Left lung (tissue), 14 donors: ENCODE measurements at places on chromosomes 2 and 18. TPM values are rescaled to one million over a fixed set of nuclear protein-coding genes. Genes with fewer than 3 reads are reported as not detected.

SKOR2 gene
- total RNA-seq = not detected

TYMS gene
- 39.6 TPM for total RNA-seq

HNMT gene
- total RNA-seq = 61.9 TPM

CAD gene
- 51.2 TPM for total RNA-seq

PSMA8 gene
- total RNA-seq = 0.15 TPM

LAMA1 gene
- total RNA-seq = 4.7 TPM

EVA1A gene
- 54.7 TPM for total RNA-seq

AGXT gene
- not detected for total RNA-seq

UGT1A8 gene
- not detected for total RNA-seq

STON1 gene
- 12.4 TPM for total RNA-seq

CAPN14 gene
- total RNA-seq = 0.26 TPM

BCS1L gene
- 27.1 TPM for total RNA-seq

ATAD2B gene
- total RNA-seq = 20.1 TPM

SCYGR5 gene
- not detected for total RNA-seq

GRCh38 chr2:11710210-11710609, 36.2 kb upstream of the LPIN1 start:
- H3K4me3 ChIP-seq = no peak overlapping the region
- DNase-seq = no peak
- H3K27ac ChIP-seq = no peak overlapping the region
- H3K4me1 ChIP-seq = no peaks in the 10 kb centered on the region
- no peaks in the 10 kb centered on the region for H3K27me3 ChIP-seq
- no peaks in the 10 kb centered on the region for H3K36me3 ChIP-seq

- H3K27ac ChIP-seq = no peak overlapping the region
- no peaks in the 10 kb centered on the region for H3K4me1 ChIP-seq
- no peaks in the 10 kb centered on the region for H3K36me3 ChIP-seq
Measured at GRCh38 chr2:36683002-36683401, 13.5 kb upstream of the VIT start.

DNA sequence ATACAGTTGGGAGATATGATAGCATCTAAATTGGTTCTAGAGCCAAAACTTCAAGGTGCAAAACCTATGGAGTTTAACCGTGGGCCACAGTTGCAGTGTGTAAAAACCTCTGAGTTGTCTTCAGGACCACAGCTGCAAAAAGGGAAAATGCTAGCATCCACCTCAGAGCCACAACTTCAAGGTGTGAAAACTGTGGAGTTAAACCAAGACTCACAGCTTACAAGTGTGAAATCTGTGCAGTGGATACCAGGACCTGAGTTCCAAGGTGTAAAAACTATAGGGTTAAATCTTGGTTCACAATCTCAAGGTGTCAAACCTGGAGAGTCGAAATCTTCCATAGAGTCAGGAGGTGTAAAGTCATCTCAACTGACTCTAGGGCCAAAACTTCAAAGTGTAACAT, 10.4 kb upstream of the ZNF512 start:
- no peak overlapping the region for H3K27ac ChIP-seq
- no peaks in the 10 kb centered on the region for H3K27me3 ChIP-seq
- H3K4me1 ChIP-seq = no peaks in the 10 kb centered on the region
- DNase-seq = no peak
- no peaks in the 10 kb centered on the region for H3K36me3 ChIP-seq

GRCh38 chr2:122236152-122236874, 480.9 kb downstream of the TSN start:
- H3K4me1 ChIP-seq = no peaks in the 10 kb centered on the region
- no peaks in the 10 kb centered on the region for H3K36me3 ChIP-seq
- H3K4me3 ChIP-seq = no peak overlapping the region
- no peak overlapping the region for H3K27ac ChIP-seq
- DNase-seq = no peak

GRCh38 chr18:26717123-26717719, 148.3 kb downstream of the AQP4 start:
- no peaks in the 10 kb centered on the region for H3K36me3 ChIP-seq
- no peaks in the 10 kb centered on the region for H3K4me1 ChIP-seq
- H3K27ac ChIP-seq = no peak overlapping the region
- no peak for DNase-seq
- H3K4me3 ChIP-seq = no peak overlapping the region
- H3K27me3 ChIP-seq = no peaks in the 10 kb centered on the region

DNA sequence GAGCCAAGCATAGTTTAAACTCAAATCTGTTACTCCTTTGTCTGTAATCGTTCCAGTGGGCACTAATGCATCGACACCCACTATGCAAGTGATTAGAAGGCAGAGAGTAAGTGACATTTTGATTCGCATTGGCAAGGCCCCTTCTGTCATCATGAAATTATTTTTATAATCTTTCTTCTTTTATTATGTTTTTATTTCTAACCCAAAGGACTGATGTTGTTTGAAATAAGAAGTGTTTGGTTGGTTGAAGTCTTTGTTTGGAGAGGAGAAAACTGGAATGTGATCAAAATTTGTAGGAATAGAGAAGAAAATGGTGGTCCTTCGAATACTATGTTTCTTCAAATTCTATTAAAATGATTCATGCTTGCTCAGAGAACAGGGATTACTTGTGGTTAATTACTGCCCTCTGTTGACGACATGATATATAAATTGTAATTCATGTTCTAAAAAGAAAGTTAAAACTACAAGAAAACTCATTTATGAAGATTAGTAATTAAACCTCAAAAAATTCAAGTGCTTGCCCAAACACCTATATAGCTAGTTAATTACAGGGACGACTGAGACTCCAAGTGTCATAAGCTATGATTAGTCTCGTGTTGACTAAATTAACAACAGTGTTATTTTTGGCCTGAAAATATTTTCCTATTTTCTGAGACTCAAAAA, 26.4 kb upstream of the TFPI start:
- H3K36me3 ChIP-seq = no peaks in the 10 kb centered on the region
- H3K4me1 ChIP-seq = peaks cover 6% of the 10 kb centered on the region
- no peaks in the 10 kb centered on the region for H3K27me3 ChIP-seq
- H3K27ac ChIP-seq = no peak overlapping the region

- H3K27me3 ChIP-seq = no peaks in the 10 kb centered on the region
- H3K4me1 ChIP-seq = no peaks in the 10 kb centered on the region
- no peak for DNase-seq
- H3K36me3 ChIP-seq = no peaks in the 10 kb centered on the region
Measured at GRCh38 chr2:29272311-29272710, 157.1 kb downstream of the CLIP4 start.

GRCh38 chr18:49924293-49924983, 111.1 kb upstream of the ACAA2 start:
- H3K4me1 ChIP-seq = no peaks in the 10 kb centered on the region
- no peak overlapping the region for H3K4me3 ChIP-seq
- no peak for DNase-seq
- no peaks in the 10 kb centered on the region for H3K36me3 ChIP-seq

DNA sequence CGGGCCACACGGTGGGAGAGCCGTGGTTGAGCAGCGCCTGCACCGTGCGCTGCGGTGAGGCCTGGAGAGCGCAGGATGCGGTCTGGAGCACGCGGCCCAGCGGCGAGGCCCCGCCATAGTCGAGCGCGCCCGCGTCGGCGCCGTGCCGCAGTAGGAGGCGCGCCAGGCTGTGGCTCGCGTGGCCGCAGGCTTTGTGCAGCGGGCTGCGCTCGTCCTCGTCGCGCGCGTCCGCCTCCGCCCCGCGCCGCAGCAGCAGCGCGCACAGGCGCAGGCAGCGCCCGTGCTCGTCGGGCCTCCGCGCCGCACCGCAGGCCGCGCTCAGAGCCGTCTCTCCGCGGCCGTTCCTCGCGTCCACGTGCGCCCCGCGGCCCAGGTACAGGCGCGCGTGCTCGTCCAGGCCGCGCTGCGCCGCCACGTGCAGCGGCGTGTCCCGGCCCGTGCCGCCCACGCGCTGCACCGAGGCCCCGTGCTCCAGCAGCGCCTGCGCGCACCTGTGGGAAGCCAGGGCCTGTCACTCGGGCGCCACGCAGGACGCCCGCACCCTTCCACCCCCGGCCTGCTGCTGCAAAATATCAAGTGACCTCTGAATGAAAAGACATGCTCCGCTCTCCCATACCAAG, 46.3 kb upstream of the GBX2 start:
- no peaks in the 10 kb centered on the region for H3K4me1 ChIP-seq
- DNase-seq = no peak
- H3K36me3 ChIP-seq = no peaks in the 10 kb centered on the region
- no peak overlapping the region for H3K4me3 ChIP-seq

GRCh38 chr2:187091664-187092063, 242.7 kb upstream of the ZSWIM2 start:
- H3K36me3 ChIP-seq = no peaks in the 10 kb centered on the region
- H3K27ac ChIP-seq = no peak overlapping the region
- peaks cover 6% of the 10 kb centered on the region for H3K4me1 ChIP-seq
- no peak overlapping the region for H3K4me3 ChIP-seq
- DNase-seq = no peak

DNA sequence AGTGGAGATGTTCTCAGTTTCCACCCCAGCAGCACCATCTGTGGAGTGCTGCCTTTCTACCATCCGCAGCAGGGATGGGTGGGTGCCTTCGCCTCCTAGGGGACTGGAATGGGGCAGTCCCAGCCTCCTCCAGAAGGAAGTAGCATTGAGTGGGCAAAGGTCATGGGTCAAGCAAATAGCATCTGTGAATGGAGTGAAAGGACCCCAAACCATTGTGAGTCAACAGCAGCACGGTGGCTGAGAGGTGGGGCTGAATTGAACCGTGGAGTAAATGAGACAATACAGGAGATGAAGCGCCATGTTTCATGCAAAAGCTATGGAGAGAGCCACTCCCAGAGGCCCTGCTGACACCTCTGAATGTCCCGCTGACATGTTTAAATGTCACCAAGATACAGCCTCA, 9.7 kb downstream of the GPR55 start:
- no peak for DNase-seq
- H3K27ac ChIP-seq = no peak overlapping the region
- H3K36me3 ChIP-seq = no peaks in the 10 kb centered on the region
- H3K4me1 ChIP-seq = no peaks in the 10 kb centered on the region

DNA sequence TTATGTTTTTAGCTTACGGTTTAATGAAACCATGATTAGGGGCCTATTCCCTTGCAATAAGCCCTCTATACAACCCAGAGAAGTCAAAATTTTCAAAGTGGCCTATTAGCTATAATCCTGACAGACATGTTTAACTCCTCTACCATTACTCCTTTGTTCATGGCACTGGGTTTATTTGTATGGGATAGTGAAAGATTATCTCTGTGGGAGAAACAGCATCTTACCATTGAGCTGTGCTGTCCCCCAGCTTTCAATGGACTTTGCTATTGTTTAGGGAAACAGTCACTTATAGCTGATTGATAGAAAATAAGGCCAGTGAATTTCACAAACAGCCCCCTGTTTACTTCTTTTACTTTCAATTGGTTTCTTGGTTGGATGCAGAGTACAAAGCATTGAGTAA, 675.2 kb upstream of the GCFC2 start:
- DNase-seq = no peak
- H3K27ac ChIP-seq = no peak overlapping the region
- H3K36me3 ChIP-seq = no peaks in the 10 kb centered on the region
- no peaks in the 10 kb centered on the region for H3K27me3 ChIP-seq
- H3K4me3 ChIP-seq = no peak overlapping the region

DNA sequence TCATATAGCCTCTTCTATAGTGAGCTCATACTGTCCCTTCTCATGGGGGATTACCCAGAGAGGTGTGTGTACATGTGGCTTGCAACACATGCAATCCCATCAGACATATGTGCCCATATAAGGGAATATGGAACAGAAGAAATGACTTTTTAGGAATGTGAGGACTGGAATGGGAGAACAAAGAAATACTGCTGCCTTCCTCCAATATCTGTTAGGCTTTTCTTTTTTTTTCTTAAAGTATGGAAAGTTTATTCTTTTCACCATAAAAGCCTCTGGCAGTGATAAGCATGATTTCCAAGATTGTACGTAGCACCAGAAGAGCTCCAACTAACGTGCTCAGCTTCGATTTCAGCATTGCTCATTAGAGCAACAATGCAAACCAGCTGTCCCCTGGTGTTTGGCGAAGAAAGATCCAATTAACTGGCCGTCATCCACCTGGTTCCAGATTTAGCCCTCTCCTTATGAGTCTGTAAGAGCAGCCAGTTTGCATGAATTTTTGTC, 113.6 kb downstream of the ADCYAP1 start:
- H3K4me3 ChIP-seq = no peak overlapping the region
- no peak overlapping the region for H3K27ac ChIP-seq
- H3K4me1 ChIP-seq = no peaks in the 10 kb centered on the region
- H3K27me3 ChIP-seq = no peaks in the 10 kb centered on the region
- H3K36me3 ChIP-seq = no peaks in the 10 kb centered on the region

DNA sequence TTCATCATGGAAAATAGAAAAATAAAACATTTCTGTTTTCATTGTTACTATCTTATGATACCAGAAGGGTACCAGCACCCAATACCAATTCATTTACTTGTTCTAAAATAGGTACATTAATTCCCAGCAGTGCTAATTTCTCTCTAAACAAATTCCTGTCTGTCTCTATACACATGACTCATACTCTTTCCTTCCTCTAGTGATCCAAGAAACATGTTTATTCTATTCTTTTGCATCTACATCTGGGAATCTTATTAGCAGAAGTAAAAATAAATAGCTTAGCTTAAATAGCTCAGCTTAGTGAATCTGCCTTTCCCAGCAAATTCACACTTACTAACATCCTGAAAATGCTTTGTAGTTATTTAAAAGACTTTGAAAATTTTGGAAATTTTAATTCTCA, 84.5 kb upstream of the MAPRE2 start:
- no peak overlapping the region for H3K4me3 ChIP-seq
- H3K27ac ChIP-seq = no peak overlapping the region
- H3K36me3 ChIP-seq = no peaks in the 10 kb centered on the region
- H3K27me3 ChIP-seq = no peaks in the 10 kb centered on the region
- no peak for DNase-seq
- H3K4me1 ChIP-seq = no peaks in the 10 kb centered on the region

DNA sequence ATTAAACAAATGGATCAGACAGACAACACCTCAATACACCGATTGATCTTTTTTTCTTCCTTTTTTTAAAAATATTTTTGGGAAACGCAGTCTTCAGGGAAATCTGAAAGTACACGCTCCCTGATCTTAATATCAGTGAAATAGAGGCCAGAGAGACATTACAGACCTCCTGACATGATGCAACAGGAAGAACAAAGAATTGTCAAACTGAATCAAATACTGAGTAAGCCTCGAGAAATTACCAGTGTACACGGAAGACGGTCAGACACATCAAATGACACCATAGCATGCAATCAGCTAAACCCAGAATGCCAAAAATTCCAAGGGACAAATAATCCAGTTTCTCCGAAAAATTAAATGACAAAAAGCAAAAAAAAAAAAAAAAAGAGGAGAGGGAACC, 80.2 kb upstream of the NFU1 start:
- peaks cover 96% of the 10 kb centered on the region for H3K36me3 ChIP-seq
- H3K4me1 ChIP-seq = no peaks in the 10 kb centered on the region
- no peaks in the 10 kb centered on the region for H3K27me3 ChIP-seq
- DNase-seq = no peak

DNA sequence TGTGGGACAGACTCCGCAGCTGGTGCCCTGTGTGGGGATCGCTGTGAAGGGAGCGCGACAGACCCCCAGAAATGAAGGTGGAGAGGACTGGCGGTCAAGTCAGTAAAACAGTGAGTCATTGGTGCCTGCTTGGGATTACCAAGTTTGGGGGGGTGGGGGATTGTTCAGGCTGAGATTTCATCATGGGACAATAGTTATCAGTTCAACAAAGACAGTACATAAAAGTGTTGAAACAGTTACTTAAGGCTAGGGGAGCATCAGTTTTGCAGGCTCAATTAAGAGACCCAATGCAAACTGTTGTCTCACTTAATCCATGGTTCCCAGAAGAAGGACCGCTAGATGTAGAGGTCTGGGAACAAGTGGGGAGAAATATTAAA, 42.4 kb upstream of the PDK1 start:
- DNase-seq = no peak
- H3K27me3 ChIP-seq = no peaks in the 10 kb centered on the region
- H3K27ac ChIP-seq = no peak overlapping the region
- H3K36me3 ChIP-seq = no peaks in the 10 kb centered on the region
